ENCODE measurements at places on chromosomes 16 and 17.

GRCh38 chr16:88617268-88618031 lies 20.9 kb upstream of the IL17C start:
- DNase-seq, result no peak

- peak; percentile 71 for DNase-seq
Observed at GRCh38 chr16:79601931-79602627, 1.5 kb upstream of the MAF start.

GRCh38 chr16:2242598-2242997 lies 6.4 kb downstream of the DNASE1L2 start:
- no peak for DNase-seq

- DNase-seq, result peak; percentile 66
Observed at GRCh38 chr17:8965394-8966168, at the start of gene PIK3R5. Gene PIK3R5 (minus strand): TSS chr17:8965707. CDS start chr17:8911494, 54,213 bp downstream.

GRCh38 chr17:18094409-18094807 lies 6.7 kb downstream of the DRG2 start:
- no peak for DNase-seq

- DNase-seq, result no peak
Observed at GRCh38 chr16:80725566-80726162, 78.7 kb downstream of the CDYL2 start.

DNA sequence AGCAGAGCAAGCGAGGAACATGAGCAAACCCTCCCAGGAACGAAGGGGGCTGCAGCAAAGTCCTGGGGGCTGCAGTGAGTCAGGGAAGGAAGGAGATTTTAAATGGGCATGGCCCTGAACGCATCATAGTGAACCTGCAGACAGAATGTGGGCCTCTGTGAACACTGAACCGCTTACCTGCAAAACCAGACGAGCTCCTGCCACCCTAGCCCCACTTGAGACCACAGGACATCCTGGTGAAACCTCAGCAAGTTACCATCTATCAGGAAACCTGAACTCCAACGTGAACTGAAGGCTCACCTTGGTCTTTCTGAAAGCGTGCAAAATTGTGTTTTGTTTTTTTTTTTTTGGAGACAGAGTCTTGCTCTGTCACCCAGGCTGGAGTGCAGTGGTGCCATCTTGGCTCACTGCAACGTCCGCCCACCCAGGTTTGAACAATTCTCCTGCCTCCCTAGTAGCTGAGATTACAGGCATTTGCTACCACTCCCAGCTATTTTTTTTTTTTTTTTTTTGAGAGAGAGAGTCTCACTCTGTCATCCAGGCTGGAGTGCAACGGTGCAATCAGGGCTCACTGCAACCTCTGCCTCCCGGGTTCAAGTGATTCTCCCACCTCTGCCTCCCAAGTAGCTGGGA lies 30.8 kb downstream of the FANCA start:
- no peak for DNase-seq

Data from stimulated activated CD4-positive, alpha-beta T cell treated with anti-CD3 and anti-CD28 coated beads, TNF-alpha, amount 100 ng/mL, for 1 hour (primary cell).